ENCODE measurements at places on chromosomes 7 and 10.

DNA sequence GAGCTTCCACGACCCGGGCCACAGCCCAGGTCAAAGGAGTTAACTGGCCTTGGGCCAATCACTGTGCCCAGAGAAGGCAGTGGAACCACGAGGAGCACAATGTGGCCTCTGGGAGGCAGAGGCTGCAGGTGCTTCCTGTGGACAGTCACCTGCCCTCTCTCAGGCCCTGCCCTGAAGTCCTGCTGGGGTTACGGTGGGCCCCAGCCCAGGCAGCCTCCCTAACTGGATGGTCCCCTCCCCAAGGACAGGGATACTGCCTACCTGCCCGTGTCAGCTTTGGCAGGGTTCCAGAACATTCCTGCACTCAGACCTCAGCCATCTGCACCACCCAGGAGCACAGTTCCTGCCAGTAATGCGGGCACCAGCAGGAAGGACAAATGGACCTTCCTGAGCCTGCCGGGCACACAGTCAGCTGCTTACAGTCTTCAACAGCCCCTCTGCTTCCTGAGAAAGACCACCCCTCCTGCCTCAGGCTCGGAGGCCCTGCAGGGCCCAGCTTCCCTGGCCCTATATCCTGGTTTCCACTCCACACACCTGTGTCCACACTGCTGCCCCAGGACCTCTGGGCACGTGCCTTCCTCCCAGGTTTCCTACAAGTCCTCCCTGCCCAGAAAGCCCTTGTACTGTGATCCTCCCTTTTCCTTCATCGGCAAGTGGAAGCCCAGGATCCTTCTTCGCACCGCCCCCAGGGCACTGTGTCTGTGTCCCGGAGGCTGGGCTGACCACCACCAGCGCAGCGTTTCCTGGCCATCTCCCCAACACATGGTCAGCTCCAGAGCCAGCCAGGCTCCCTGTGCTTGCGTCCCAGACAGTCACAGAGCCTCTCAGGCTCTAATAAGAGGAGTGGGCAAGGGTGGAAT, 23.3 kb downstream of the WDR86 start:
- DNase-seq, result no peak

DNA sequence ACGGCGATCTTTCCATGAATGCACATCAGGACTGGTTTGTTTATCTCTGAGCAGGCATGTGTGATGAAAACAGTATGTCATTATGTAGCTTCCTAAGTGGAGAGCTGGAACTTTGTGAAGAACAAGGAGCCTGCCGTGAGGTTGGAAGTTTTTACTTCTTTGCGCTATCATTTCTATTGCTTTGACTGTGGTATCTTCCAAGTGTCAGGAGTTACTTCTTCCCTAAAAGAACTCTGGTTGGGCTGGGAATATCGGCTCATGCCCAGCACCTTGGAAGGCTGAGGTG, 167.4 kb upstream of the AHR start:
- DNase-seq, result no peak

DNA sequence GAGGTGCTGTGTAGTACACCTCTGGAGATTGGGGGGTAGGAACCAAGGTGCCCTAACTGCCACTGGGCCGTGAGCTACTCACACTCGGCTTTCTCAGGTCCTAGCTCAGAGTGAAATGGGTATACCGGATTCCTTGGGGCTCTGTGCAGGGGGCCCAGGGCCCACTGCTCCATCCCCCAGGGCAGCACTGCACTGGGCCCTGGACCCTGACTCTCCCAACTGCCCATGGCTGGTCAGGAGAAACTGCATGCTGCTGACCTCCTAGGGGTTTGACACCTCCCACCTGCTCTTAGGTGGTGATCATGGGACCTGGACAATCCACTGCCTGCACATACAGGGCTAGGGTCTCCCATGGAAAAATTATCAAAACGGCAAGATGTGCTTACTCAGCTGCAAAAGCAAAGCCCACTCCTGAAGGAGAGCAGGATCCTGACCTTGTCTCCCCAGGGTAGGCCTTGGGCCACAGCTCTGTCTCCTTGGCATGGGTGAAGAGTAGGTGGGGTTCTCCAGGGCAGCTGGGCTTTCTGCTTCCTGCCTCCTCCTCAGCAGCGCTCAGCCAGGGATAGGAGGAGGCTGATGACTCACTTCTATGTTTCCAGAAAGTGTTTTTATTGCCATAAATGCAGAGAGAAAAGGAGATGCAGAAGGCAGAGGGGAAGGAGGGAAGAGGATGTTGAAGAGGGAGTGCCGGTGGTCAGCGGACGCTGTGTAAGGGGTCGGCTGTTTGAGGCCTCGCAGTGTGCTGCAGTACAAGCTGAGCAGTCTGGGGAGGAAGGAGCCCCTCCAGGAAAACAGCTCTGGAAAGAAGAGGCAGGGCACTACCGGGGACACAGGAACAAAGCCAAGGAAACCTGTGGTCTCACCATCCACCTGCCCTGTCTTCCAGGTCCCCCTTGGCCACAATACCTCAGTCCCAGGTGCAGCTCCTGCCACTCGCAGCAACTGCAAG, 107.8 kb downstream of the ARHGAP22 start:
- DNase-seq, result no peak

DNA sequence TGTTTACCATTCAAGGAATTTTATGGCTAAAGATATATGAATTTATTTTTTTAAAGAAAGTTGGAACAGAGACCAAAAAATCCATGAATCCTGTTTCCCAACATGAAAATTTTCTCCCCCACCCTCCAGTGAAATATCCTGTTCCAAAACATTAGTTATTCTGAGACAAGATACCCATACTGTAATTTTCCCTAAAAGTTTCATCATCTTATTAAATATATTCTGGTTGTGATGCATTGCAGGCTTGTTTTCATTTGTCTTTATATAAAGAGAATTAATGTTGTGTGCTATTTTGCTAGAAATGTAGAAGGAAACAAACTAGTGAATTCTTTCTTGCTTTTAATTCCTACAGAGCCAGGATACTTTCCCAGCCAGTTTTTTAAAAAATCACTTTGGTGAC, 106.6 kb downstream of the EXOC4 start:
- no peak for DNase-seq

DNA sequence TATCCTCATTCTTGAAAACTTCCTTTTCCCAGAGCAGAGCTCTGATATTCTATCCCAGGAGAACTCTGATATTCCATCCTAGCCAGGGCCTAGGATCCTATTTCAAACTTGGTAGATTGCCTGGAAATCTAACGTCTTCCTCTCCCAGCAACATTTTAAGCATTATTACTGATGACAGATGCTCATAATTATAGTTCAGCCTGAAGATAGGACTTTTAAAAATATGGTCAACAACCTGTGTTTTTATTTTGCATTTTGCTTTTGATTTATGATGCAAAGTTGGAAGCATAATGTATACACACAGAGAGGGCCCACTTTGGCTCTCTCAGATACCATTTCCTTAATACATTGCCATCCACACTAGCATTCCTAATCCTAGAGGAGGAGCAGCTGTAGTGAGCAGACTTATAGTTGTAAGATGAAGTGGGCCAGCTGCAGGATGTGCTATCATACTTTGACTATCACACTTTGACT, 457.4 kb upstream of the TPK1 start:
- DNase-seq, result no peak

DNA sequence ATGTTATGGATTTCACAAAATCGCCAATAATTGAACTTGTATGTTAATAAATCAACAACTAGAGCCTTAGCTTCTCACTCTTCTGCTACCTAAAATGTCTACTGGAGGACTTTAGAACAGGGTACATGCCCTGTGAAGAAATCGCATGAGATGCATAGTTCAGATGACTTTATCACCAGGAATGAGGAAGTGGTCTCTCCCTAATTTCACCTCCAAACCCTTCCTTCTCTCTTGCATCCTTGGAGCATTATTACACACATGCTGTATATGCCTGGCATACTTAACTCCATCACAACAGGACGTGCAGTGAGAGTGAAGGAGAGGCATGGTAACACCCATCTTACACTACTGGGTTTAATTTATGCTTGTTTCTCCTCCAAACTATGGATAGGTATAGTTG, 27.8 kb downstream of the RHEB start:
- no peak for DNase-seq

DNA sequence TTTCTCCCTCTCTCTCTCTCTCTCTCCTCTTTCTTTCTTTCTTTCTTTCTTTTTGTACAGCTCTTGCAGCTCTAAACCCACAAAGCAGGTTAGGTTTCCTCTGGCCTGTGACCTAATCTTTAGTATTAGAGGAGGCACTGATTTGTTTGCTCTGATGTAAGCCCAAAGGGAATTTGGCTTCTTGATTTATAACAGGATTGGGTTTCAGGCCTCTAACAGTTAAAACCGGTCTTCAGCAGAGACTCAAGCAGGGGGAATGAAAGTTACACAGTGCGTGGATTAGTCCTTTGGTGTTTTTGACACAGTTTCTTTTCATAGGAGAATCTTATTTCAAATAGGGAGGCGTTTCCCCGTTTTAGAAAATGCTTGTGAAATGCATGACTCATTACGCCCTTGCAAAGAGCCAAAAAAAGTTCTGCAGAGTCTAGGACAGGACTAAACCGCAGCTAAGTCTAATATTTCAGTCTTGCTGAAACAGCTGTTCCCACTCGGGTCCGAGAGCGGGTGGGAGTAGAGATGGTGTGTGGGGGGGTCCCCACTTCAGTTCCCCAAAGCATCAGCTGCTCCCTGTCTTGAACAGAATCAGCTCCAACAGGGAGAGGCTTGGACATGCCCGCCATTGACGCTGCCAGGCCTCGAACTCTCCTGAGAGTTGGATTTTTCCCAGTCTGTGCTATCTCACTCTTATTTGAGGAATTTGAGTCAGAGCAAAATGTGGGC, 296.5 kb upstream of the PITRM1 start:
- no peak for DNase-seq

GRCh38 chr7:35691366-35691765, 3.6 kb downstream of the HERPUD2 start:
- DNase-seq, result no peak

GRCh38 chr7:91149341-91150246, 114.6 kb upstream of the FZD1 start:
- no peak for DNase-seq

GRCh38 chr7:27586825-27587224, 75.9 kb downstream of the HIBADH start:
- DNase-seq, result no peak

- no peak for DNase-seq
Observed at GRCh38 chr10:110137142-110137545, 70.3 kb upstream of the MXI1 start.

- DNase-seq, result no peak
Observed at GRCh38 chr7:24560772-24561171, 12.5 kb upstream of the PALS2 start.

DNA sequence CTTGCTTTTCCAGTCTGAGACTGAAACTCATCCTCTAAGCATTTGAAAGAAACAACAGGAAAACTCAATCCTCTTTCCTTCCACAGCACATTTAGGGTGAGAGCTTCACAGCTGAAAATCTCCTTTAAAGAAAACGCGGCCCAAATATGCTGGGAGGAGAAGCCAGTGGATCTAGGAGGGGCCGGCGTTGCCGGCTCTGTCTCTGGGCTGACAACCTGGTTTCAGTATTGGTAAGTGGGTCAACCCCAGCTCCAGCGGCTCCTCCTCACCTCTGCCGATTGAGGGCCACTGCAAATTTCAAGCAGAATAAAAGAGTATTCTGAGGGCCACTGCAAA, 75.3 kb upstream of the CPXM2 start:
- DNase-seq, result no peak

DNA sequence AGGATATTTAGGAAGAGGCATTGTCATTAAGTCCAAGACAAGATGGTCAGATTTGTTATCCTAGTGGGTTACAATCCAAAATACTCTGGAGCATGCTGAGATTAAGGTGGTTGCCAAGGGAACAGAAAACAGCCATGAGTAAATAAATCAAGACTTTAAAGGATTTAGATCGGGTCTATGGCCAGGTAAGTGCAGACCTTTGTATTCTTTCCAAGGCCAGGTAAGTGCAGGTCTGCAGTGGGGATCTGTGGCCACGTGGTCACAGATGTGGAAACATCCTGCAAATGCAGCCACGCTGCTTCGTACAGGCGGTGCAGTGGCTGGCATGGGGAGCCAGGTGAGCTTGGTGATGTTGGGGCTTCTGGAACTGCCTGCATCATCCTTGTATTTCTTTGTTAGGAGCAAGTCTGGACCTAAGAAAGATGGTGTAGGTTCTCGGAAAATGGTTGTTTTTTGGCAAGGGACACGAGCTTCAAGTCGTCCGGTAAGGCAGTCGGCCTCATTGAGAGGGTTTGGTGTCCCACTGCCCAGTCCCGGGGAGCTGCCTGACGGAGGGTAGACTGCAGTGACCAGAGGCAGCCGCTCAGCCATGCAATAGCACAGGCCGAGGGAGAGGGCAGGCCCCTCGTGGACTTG, 21.8 kb downstream of the ZNF775 start:
- DNase-seq, result no peak

DNA sequence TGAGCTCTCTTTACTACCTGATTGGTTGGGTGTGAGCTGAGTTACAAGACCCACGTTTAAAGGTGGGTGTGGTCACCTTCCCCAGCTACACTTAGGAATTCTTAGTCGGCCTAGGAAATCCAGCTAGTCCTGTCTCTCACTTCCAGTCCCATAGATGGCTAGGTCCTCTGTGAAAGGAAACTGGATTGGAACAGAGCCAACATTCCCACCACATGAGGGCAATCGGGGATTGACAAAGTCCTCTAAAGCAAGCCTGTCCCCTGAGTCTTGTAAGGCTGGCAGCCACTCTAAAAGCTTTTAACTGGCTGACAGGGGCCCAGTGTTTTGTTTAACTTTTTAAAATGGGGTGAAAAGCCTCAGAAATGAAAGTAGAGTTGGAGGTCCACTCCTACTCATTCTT, 15.1 kb upstream of the CROT start:
- no peak for DNase-seq

GRCh38 chr10:15395935-15396334, 24.8 kb upstream of the FAM171A1 start:
- no peak for DNase-seq

DNA sequence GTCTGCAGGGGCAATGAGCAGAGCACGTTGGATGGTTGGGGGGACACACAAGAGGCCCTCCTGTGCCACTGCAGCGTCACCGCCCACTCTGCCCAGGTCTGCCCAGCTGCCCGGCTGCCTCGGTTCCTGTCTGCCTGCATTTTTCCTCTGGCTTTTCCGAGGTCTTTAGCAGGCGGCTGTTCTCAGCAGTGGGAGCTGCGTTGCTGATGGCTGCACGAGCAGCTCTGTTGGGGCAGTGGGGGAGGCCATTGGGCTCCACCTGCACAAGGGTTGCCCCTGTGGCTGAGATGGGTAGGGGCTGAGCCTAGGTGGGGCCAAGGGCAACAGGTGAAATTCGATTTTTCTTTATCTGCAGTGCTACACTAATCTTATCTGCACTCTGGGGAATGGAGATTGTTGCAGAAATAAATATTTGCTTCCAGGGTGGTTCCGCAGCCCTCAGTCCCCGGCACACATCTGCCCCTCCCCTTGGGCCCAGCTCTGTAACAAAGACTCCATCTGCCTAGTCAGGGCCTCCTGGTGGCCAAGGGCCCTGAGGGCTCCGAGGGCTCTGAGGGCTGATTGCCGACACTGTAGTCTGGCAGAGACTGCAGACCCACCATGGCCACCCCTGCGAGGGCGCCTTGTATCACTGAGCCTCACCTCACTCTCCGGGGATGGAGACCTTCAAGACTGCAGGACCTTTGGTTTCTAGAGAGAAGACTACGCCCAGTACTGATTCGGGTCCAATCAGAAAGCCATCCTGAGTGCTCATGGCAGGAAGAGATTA, 141.7 kb upstream of the SHH start:
- DNase-seq, result no peak

GRCh38 chr10:46557319-46558121, 1.1 kb upstream of the GPRIN2 start:
- DNase-seq, result no peak

GRCh38 chr10:23110722-23111516, 15.5 kb downstream of the MSRB2 start:
- no peak for DNase-seq

- DNase-seq, result peak; percentile 19
Observed at GRCh38 chr7:17166824-17167379, 131.6 kb upstream of the AHR start.
